ENCODE measurements at places on chromosomes 3 and 15. TPM values are rescaled to one million over a fixed set of nuclear protein-coding genes. Genes with fewer than 3 reads are reported as not detected.

The WNT7A gene
- 19.3 TPM for total RNA-seq

The B3GNT5 gene
- 0.25 TPM for total RNA-seq

The COL6A6 gene
- not detected for total RNA-seq

The KLHL40 gene
- not detected for total RNA-seq

The GABRB3 gene
- total RNA-seq = 0.06 TPM

GRCh38 chr15:60441331-60441730 is 37.6 kb downstream of the ICE2 start:
- no peak for DNase-seq
- no peaks in the 10 kb centered on the region for H3K27me3 ChIP-seq
- no peak overlapping the region for H3K4me3 ChIP-seq
- no peaks in the 10 kb centered on the region for H3K4me1 ChIP-seq
- no peak overlapping the region for H3K27ac ChIP-seq
- peaks cover 7% of the 10 kb centered on the region for H3K36me3 ChIP-seq

GRCh38 chr15:57566834-57567233 is 24.9 kb upstream of the MYZAP start:
- no peak overlapping the region for H3K4me3 ChIP-seq
- H3K4me1 ChIP-seq = peaks cover 17% of the 10 kb centered on the region
- no peak for DNase-seq
- no peaks in the 10 kb centered on the region for H3K27me3 ChIP-seq

- H3K27ac ChIP-seq = no peak overlapping the region
- no peak overlapping the region for H3K4me3 ChIP-seq
- no peaks in the 10 kb centered on the region for H3K27me3 ChIP-seq
- no peaks in the 10 kb centered on the region for H3K4me1 ChIP-seq
- no peak for DNase-seq
Observed at GRCh38 chr3:166455744-166456143, 618.5 kb upstream of the BCHE start.

GRCh38 chr3:138332472-138333073 is 2.9 kb upstream of the NME9 start:
- no peak overlapping the region for H3K27ac ChIP-seq
- H3K4me1 ChIP-seq = peaks cover 8% of the 10 kb centered on the region
- peak; percentile 18 for DNase-seq
- H3K27me3 ChIP-seq = no peaks in the 10 kb centered on the region
- H3K36me3 ChIP-seq = no peaks in the 10 kb centered on the region

DNA sequence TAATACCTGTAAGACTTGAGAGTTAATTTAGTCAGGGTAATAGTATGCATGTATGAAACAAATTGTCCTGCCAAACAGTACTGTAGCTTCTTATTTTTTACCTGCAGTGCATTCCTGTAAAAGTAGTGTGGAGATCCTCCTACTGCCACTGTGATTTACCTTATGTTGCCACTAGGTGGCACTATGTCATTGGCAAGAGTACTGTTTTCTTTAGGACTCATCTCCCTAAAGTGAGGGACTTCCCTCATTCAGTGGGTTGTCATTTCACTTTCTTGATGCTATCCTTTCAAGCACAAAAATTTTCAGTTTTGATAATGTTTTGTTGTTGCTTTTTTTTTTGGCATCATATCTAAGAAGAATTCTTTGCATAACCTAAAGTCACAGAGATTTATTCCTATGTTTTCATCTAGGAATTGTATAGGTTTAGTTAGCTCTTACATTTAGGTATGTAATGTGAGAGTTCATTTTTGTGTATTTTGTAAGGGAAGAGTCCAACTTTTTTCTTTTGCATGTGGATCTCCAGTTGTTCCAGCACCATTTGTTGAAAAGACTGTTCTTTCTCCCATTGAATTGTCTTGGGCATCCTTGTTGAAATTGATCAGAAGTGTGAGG is 105.7 kb downstream of the AKAP13 start:
- DNase-seq = peak; percentile 68
- no peak overlapping the region for H3K4me3 ChIP-seq
- no peaks in the 10 kb centered on the region for H3K27me3 ChIP-seq
- no peak overlapping the region for H3K27ac ChIP-seq
- peaks cover 41% of the 10 kb centered on the region for H3K4me1 ChIP-seq
- peaks cover 3% of the 10 kb centered on the region for H3K36me3 ChIP-seq

DNA sequence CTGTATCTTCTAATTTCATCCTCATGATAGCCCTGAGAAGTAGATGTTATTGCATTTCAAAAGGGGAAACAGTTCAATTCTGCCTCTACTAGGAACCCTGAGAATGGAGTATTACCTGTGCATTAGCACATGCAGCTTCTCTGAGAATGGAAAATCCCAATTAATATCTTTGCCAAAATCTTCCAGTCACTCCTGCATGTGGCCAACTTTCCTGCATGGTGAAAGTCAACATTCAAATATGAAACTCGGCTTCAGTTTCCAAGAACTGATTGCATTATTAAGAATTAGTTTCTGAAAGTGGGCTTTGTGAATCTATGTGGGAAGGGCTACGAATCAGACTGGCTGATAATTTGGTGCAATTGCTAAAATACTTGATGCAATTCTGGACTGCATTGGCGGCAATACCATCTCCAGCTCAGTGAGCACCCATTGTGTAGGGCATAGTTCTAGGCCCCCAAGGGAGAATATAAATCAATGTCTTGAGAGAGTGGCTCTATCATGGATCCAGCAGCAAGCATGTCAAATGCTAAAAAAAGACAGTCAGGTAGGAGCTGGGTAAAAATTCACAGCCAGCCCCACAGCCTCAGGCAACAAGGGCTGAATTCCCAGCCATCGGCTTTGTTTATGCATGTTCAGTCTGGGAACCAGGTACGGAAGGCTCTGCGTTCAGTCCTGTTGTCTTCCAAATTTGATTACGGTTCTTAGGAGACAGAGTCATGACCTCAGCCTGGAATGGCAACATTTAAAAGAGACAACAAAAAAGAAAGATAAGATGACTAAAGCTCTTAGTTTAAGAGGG is 18.8 kb upstream of the BCL6 start:
- no peaks in the 10 kb centered on the region for H3K27me3 ChIP-seq
- H3K4me1 ChIP-seq = peaks cover 1% of the 10 kb centered on the region
- no peak for DNase-seq
- no peaks in the 10 kb centered on the region for H3K36me3 ChIP-seq

- no peak overlapping the region for H3K27ac ChIP-seq
- no peaks in the 10 kb centered on the region for H3K27me3 ChIP-seq
- peaks cover 6% of the 10 kb centered on the region for H3K4me1 ChIP-seq
Observed at GRCh38 chr15:90863987-90864386, 4.4 kb upstream of the FURIN start.

GRCh38 chr3:180306155-180306554 is 269.4 kb upstream of the PEX5L start:
- H3K27me3 ChIP-seq = no peaks in the 10 kb centered on the region
- H3K27ac ChIP-seq = no peak overlapping the region
- H3K36me3 ChIP-seq = no peaks in the 10 kb centered on the region
- no peak overlapping the region for H3K4me3 ChIP-seq
- H3K4me1 ChIP-seq = no peaks in the 10 kb centered on the region
- DNase-seq = no peak

GRCh38 chr3:138812806-138813205 is 21.9 kb downstream of the PIK3CB start:
- no peaks in the 10 kb centered on the region for H3K27me3 ChIP-seq
- DNase-seq = no peak
- H3K36me3 ChIP-seq = no peaks in the 10 kb centered on the region
- peaks cover 25% of the 10 kb centered on the region for H3K4me1 ChIP-seq
- H3K27ac ChIP-seq = no peak overlapping the region

DNA sequence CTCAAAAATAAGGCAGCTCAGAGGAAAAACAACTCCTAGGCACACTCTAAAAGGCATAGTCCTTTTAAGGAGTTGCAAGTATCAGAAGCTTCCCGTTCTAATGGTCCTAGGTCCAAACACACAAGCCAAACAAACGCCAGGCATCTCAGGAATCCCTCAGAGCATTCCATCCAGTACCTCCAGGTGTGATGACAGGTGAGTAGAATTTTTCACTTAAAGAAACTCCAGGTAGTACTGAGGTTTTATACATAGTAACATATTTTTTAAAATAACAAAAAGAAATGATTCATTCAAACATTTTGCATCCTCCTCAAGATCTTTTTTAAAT is 1092.3 kb downstream of the TUSC7 start:
- H3K36me3 ChIP-seq = no peaks in the 10 kb centered on the region
- DNase-seq = no peak
- H3K4me3 ChIP-seq = no peak overlapping the region
- no peak overlapping the region for H3K27ac ChIP-seq
- no peaks in the 10 kb centered on the region for H3K4me1 ChIP-seq

All from CD4-positive, alpha-beta memory T cell (primary cell).